ENCODE measurements at places on chromosomes 7 and 10.
A peak's percentile ranks its signal among the peaks of the same experiment; 100 is the strongest.

- no peak for DNase-seq
Observed at GRCh38 chr10:36499693-36500092, 625.7 kb upstream of the ANKRD30A start.

DNA sequence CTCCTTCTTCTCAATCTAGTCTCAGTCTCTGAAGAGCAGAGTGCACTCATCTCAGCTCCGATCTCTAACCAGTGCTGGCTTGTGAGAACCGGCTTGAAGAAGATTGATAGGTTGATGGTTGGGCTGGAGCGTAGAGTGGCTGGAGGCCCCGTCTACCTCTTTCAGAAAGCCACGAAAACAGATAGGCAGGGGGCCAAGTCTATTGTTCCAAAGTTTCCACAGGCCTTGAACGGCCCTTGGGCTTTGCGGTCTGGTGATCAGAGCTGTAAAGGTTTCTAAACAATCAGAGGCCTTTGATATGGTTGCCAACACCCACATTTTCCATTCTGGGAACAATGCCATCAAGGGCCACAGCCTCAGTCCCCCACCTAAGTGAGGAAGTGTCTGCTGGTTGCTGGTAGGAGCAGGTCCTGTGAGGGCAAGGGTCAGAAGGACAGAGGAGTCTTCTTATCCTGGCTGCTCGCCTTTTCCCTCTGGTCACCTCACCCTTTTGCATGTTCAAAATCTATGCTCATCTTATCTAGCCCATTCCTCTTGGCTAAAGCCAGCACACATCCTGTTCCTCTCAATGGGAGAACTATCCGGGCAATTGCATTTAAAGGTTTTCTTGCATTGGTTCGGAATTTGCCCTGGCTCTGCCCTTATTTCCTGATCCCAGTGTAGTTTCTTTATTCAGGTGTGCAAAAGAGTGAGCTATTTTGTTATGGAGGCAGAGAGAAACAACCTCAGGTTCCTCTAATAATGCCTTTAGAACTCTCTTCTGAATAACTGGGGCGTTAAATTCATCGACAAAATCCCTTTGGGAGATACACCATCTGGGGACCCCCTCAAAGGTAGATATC lies 70.3 kb upstream of the KMT2E start:
- DNase-seq = peak; percentile 73

DNA sequence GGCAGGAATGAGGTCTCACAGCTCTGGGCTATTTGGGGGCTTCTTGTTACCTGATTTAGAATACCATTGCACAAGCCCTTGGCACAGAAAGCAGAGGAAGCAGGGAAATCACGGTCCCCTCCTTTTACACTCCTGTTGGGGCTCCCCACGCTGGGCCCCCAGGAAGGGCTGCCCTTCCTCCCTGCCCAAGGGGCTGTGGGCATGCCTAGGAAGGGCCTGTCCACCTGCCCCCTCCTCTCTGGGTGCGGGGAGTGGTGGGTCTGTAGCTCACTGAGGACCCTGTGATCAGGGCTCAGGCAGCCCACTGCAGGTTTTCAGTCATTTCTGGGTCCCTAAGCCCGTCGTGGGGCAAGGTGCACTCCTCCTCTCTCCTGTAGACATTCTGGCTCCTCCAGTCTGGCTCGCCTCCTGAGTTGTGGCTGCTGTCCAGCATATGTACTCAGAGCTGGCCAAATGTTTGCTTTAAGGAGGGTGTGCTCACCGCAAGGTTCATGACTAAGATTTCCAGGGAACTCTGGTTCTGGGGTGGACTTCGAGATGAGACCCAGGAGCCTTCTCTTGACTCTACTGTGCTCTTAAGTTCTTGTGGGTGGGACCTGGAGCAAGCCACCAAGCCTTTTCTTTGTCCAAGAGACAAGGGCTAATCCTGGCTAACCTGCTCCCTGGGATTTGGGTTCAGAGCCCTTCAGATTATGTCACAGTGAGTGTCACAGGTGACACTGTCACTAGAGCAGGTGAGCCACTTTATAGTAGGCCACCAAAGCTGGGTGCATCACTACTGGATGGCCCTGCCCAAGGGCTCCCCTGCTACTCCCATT lies 56.0 kb downstream of the TACR2 start:
- DNase-seq = peak; percentile 83

DNA sequence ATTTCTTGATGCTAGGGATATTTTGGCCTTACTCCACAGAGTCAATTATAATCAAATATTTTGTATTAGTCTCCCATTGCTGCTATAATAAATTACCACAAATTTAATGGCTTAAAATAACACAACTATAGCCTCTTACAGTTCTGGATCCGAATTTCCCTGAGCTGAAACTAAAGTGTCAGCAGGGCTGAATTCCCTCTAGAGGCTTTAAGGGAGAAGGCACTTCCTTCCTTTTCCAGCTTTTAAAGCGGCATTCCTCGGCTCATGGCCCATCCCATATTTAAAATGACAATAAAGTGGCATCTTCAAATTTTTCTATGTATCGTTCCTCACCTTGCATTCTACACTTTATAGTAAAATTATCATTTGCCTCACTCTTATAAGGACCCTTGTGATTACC lies 421.4 kb upstream of the ZWINT start:
- no peak for DNase-seq

- no peak for DNase-seq
Observed at GRCh38 chr7:118352867-118353453, 128.5 kb downstream of the ANKRD7 start.

GRCh38 chr10:50567384-50567783 lies 56.4 kb downstream of the SGMS1 start:
- DNase-seq = no peak

DNA sequence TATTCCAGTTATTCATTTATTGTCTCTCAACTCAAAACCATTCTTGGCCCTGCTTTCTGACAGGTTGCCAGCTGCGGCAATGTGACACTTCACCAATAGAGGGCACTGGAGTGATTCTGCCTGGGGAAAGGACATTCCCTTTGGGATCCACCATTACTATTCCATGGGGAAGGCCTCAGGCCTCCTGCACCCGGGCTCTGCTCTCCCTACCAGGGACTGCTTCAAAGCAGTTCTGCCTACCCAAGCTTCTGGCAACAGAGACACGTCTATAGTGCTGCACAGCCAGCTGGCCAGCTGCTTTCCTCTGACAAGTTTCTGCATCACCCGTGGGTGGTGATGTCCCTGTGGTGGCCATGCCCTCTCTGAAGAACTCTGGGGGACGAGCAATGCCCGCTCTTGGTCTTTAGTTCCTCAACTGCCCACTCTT lies 163.8 kb downstream of the ELMO1 start:
- DNase-seq = peak; percentile 59

GRCh38 chr10:30816820-30817171 lies 187.2 kb upstream of the LYZL2 start:
- no peak for DNase-seq

- DNase-seq = no peak
Observed at GRCh38 chr10:631266-631665, 58.2 kb downstream of the DIP2C start.

- no peak for DNase-seq
Observed at GRCh38 chr7:106178593-106179134, 66.6 kb upstream of the SYPL1 start.

DNA sequence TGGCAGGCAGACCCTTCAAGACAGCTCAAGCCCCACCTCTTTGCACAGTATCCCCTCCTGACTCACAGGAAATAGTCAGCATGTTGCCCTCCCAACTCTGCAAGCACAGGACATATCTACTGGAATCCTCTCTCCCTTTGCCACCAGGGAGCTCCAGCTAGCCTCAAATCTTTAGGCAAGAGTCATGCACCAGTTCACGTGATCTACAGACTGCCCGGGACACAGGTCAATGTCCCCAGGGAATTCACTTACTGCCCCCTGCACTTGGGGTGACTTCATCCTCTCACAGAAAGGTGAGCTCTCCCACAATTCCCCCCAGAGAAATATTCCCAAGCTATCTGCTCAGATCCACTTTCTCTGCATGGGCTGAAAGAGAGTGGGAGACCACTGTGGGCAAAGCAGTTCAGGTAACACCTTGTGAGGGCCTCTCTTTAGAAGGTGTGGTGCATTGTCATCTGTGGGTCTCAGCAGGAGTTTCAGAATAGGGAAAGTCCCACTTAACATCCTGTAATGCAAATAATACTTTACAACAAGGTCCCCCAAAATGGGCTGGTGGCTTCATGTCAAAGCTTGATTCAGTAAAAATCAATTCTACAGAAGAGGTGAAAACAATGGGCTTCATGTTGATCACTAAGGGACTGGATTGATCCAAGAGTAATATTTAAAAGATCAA lies 129.9 kb downstream of the NOC3L start:
- no peak for DNase-seq
